ENCODE measurements at places on chromosomes 4 and X.

GRCh38 chr4:14336656-14337055 is 665.6 kb upstream of the CPEB2 start:
- peak; percentile 10 for DNase-seq

- DNase-seq = no peak
Measured at GRCh38 chr4:113732-114131, 10.6 kb upstream of the ZNF718 start.

GRCh38 chr4:15976456-15977447 is 13.8 kb upstream of the FGFBP2 start:
- DNase-seq = no peak

- DNase-seq = no peak
Measured at GRCh38 chr4:2046031-2046961, 12.8 kb upstream of the NAT8L start.

DNA sequence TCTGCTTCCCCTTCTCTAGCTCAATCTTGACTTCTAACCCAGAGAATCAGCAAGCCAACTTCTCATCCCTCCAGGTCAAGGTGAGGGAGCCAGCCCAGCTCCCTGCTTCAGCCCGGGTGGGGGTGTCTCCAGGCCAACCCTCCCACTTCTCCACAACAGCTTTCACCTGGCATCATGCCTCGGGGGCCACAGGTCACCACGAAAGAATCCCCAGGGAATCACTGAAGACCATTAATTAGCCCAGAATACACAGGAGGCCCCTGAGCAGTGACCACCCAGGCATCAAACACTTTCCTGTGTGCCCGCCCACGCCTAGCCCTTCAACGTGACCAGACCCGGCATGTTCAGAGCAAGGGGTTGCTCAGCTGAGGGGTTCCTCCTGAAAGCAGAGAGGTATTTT is 646.7 kb downstream of the BCOR start:
- no peak for DNase-seq

DNA sequence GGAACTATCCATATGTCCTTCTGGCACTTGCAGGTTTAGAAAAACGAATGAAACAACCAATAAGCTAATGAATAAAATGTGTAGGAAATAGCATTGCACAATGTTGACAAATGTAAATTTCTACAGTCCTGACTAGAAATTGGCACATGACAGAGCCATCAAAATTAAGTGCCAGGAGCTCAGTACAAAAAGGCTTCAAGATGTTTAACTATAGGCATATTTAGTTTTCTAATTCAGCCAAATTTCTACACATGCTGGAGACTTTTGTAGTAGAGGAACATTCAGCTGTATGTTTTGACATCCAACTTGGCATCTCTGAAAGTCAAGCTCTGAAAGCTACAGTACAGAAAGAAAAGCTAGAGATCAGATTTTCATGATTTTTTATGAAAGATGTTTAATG is 1999.4 kb upstream of the AGA start:
- DNase-seq = no peak

DNA sequence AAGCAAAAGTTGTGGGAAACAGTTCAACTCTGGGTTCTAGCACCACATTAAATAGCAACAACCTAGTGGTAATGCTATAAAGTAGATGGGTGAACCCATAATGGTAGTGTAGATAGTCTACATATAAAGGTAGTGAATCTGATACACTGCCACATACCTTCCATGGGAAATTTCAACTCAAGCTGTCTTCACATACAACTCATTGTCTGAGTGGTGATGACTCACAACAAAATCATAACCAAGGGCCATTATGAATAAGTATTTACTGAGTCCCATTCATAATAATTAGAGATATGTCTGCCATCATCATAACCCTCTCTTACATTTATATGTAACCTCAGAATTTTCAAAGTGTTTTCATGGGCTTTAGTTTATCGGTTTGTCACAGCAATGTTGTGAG is 34.8 kb downstream of the EGF start:
- DNase-seq = peak; percentile 14

DNA sequence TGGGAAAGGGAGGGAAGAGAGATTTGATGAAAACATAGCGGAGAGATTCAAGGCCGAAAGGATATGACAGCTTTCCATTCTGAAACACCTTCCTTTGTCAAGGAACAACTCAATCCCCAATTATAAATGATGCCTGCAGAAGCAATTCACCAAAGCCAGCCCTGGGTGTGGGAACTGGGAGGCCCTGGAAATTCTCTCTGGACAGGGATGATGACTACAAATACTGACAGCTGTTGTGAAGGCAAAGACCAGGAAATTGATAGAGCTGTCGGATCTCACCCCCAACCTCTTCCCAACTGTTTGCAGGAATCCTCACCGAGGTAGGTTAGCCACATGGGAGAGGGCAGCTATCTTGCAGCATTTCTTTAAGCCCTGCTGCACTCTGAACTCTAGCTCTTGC is 54.3 kb downstream of the CCDC149 start:
- no peak for DNase-seq
